AG04450 (cell line): ENCODE measurements at places on chromosomes 13 and 19. TPM values are rescaled to one million over a fixed set of nuclear protein-coding genes. Genes with fewer than 3 reads are reported as not detected.

- no peak for DNase-seq
These were observed 226.8 kb downstream of the PCDH17 start for GRCh38 chr13:57858376-57858775.

DNA sequence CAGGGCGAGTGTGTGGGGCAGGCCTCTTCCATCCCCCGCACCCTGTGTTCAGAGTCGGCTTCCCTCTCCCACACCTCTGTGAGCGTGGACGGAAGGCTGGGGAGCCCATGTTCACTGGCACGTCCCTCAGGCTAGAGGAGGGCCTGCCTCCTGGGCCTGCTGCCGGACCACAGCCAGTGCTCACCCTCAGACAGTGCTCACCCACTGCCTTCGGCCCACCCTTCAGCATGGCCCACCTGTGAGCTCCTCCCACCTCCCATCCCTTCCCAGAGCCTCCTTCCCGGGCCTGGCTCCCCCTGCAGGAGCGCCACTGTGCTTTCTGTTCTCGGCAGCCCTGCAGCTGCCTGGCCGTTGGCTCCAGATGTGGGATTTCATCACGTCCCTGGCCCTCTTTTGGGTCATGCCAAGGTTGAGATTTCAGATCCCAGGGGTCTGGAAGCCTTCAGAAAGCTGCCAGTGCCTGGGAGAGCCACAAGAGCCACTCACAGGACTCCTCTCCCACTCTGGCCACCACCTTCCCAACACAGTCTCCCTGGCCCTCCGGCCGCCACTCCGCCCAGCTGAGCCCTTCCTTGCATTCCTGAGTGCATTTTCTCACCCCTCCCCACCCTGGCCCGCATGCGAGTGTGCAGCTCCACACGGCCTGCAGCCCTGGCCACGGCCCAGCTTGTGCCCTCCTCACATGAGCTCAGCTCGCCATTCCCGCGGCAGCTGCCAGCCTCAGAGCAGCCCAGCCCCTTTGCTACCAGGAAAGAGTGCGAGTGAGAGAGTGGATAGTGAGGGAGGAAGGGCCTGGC lies 25.3 kb downstream of the CAPN12 start:
- no peak for DNase-seq

DNA sequence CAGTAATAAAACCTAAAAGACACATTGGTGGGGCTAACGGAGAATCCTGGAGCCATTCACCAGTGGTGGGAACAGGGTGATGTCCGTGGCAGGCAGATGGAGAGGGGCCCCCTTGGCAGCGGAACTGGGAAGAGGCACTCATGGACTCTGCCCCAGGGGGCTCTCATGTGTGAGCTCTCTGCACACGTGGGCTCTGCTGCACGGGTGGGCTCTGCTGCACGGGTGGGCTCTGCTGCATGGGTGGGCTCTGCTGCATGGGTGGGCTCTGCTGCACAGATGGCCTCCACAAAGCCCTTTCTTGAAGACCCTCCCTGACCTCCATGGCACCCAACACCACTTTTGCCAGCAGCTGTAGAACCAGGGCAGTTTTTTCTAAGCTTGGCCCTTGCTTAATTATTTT lies 52.3 kb downstream of the PARP4 start:
- DNase-seq: no peak

GRCh38 chr19:14434543-14435319 lies 1.6 kb downstream of the PKN1 start:
- DNase-seq: no peak

DNA sequence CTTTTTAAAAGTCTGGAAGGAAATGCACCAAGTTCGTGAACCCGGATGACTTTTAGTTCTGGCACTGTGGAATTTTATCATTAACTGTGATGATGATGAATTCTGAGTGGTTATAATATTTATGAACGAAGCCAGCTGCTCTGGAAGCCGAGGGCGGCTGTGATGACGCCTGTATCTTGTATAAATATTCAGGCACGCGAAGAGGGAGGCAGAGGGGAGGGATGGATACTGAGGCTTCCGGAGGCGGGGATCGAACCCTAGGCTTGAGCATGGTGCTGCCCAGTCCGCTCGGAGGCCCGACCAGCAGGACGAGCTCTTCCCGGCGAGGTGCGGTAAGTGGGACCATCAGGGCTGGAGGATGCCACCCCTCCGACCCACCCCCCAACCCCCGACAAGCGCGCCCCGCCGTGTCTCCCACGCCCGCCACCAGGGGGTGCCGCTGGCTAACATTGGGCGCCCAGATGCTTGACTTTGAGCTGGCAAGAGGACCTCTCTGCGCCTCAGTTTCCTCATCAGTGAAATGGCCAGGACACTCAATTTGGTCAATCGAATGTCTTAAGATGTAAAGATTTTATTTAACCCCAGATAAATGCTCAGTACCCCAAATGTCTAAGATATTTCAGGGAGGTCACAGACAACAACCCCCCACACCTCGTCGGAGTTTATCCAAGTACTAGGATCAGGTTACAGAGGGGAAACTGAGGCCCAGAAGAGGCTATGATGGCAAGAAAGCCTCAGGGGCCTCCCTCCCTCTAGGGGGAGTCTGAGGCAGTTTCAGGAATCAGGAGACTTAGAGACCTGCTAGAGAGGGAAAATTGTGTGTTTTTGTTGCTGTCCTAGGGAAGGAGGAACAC lies 4.5 kb upstream of the RAB3A start:
- DNase-seq: peak; percentile 65

- DNase-seq: no peak
These were observed 67.5 kb downstream of the B3GLCT start for GRCh38 chr13:31267126-31267784.

DNA sequence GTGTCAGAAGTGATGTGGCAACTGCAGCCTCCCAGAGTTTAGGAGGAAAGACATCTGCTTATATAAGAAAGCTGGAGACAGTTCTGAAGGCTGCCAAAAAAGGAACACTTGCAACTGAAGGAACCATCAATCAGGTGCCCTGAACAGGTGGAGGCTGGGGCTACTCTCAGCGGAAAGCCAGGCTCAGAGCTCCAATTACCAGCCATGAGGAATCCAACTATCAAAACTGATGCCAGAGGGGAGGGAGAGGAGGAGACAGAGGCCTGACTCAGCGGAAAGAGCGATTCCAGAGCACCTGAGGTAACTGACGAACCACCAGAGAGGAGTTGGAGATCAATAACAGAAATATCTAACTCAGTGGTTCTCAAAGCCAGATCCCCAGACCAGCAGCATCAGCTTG lies 24.3 kb downstream of the LEUTX start:
- DNase-seq: no peak

GRCh38 chr13:26747706-26748105 lies 12.9 kb downstream of the GPR12 start:
- DNase-seq: no peak

GRCh38 chr19:9793071-9793591 lies 24.6 kb upstream of the ZNF846 start:
- DNase-seq: no peak

- DNase-seq: no peak
These were observed 16.1 kb upstream of the ZNF274 start for GRCh38 chr19:58166708-58167280.

- DNase-seq: no peak
These were observed 5.2 kb downstream of the UBXN6 start for GRCh38 chr19:4452230-4452990.

DNA sequence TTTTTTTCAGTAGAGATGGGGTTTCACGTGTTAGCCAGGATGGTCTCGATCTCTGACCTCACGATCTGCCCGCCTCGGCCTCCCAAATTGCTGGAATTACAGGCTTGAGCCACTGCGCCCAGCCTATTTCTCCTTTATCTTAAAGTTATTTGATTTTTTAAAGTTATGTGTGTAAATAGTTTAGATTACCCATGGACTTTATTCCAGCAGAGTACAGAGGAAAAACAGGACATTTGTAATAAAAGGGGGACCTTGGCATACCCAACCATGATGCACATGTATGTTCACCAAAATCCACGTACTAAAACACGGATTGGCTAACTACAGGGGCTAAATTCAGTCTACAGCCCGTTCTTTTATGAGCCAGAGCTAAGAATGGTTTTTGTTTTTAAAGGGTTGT lies 13.7 kb upstream of the IZUMO2 start:
- DNase-seq: no peak

DNA sequence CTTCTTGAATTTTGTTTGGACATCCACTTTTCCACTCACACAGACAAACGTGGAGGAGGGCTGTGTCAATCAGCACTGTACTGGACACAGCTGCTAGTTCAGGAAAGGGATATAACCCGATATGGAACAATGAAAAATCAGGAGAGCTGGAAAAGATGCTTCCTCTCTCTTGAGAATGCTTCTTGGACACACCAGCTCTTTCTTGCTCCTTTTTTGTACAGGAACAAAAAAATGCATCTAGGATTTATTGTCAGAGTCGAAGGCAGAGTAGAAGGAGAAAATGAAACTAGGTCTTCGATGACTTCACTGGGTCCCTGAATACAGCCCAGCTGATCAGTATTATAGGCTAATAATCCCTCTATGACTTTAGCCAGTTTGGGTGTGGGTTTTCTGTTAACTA lies 62.2 kb downstream of the PEG3 start:
- no peak for DNase-seq

DNA sequence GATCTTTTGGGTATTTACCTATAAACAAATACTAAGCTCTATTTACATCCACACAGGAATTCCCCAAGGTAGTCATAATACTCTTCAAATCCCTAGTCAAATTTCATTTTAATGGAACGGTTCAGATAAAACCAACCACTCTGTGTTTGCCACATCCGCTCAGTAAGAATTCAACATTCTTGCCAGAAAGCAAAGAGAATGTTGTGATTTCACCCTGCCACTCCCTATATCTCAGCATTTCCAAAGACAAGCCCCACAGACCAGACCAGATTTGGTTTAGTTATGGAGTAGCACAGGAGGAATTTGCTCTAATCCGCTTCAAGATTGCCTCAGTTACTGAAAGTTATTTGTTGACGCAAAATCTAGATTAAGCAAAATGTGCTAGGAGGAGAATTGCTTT lies 105.6 kb upstream of the SERP2 start:
- peak; percentile 36 for DNase-seq

The PSG6 gene
- not detected in 2 replicates for polyA plus RNA-seq

The CGB3 gene
- not detected in 2 replicates for polyA plus RNA-seq

The FFAR3 gene
- not detected in 2 replicates for polyA plus RNA-seq

The GAPDHS gene
- not detected in 2 replicates for polyA plus RNA-seq

The ZNF737 gene
- polyA plus RNA-seq: 10.3 and 10.7 TPM in 2 replicates

The FPR2 gene
- not detected in 2 replicates for polyA plus RNA-seq

The GZMM gene
- not detected in 2 replicates for polyA plus RNA-seq

The CASP14 gene
- polyA plus RNA-seq: not detected in 2 replicates

The PEG3 gene
- polyA plus RNA-seq: 0.01 TPM in 1 of 2 replicates, not detected in the other

The MAST3 gene
- polyA plus RNA-seq: 2.1 and 2.5 TPM in 2 replicates

The TMEM190 gene
- 0.32 and 0.50 TPM in 2 replicates for polyA plus RNA-seq

The LYPD5 gene
- polyA plus RNA-seq: 0.66 and 0.88 TPM in 2 replicates

The DIRAS1 gene
- polyA plus RNA-seq: 12.5 and 13.5 TPM in 2 replicates

The ZNF724 gene
- 0.97 and 1.1 TPM in 2 replicates for polyA plus RNA-seq

The GIPC3 gene
- 0.30 and 0.41 TPM in 2 replicates for polyA plus RNA-seq
